ENCODE measurements at places on chromosomes 12 and 14.

- DNase-seq: no peak
These were observed 21.1 kb upstream of the SCARB1 start for GRCh38 chr12:124884587-124885438.

- no peak for DNase-seq
These were observed 88.3 kb downstream of the RPS29 start for GRCh38 chr14:49497725-49498348.

DNA sequence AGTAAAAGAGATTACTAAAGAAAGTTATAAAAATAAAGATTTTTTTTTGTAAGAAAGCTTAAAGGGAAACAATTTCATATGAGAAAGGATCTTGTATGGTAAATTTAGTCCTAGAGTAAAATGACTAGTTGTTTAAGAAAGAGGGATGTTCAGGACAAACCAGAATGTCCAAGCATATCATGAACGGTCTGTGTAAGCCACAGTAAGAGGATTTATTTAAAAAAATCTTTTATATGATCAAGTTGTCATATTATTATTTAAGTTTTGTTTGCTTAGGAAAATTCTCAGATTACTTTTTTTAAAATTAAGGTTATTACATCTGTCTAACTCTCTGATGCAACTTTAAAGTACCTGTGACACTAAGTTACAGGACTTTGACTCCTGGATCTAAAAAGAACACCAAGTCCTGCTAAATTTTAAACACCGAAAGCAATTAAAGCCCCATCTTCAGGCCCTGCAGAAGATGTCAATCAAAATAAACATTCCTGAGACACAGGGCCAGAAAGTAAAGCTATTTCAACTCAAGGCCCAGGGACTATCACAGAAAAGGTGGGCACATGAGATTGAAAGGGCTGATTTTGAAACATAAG, 17.3 kb upstream of the CCDC196 start:
- no peak for DNase-seq

DNA sequence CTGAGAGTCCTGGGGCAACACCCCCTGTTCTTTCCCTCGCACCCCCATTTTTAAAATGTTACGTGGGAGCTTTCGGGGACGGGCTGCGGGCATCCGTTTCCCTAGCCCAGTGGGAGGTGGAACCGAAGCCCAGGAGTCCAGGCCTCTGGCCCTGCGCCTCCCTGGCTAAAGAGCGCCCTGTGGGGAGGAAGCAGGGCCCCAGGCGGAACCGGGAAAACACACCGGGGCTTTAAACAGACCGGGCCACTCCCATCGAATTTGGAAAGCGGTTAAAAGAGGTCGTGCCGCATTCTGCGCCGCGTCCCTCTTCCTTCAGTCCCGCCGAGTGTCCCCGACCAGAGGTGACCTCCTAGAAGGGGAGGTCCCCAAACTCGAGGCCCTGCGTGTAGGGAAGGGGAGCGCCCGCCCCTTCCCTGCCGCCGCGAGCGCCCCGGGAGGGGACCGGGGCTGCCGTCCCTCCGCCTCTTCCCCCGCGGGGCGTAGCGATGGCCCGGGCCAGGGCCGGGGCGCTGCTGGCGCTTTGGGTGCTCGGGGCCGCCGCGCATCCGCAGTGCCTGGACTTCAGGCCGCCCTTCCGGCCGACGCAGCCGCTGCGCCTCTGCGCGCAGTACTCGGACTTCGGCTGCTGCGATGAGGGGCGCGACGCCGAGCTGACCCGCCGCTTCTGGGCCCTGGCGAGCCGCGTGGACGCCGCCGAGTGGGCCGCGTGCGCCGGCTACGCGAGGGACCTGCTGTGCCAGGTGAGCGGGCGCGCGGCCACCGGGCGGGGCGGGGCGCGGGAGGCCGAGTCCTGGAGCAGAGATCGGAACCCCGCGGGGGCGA, at the start of gene HHIPL1:
Gene HHIPL1 (plus strand): TSS at position 407 of the 822 bp plus-strand sequence. CDS start 79 bp downstream, at position 486.
- no peak for DNase-seq

DNA sequence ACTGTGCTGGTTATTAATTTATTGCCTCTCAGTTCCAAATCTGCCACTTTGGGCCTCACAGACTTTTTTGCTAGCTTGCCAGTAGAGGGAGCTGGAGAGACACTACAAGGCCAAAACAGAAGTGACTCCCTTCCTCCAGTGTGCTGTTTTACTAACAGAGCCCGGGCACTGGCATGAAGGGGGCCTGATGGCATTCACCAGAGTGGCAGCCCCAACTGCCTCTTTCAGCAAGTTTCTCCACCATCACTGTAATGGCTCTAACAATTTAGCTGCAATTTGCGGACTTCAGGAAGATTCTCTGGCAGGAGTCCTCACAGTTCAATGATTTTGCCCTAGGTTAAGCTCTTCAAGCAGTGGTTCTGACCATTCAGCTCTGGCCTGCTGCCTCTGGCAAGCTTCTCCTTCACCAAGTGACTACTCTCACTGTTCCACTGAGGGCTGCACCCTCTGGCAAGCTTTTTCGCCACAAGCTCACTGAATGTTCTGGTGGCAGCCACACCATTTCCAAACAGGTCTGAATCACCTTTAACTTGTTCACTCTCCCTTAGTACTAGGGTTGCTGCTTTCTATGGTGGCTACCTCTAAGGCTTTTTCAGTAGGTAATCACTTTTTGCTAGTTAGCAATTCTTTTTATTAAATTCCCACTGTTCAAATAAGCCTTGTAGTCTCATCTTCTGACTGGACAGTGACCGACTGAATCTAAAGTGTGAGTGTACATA, 104.9 kb downstream of the ZC3H14 start:
- peak; percentile 70 for DNase-seq

DNA sequence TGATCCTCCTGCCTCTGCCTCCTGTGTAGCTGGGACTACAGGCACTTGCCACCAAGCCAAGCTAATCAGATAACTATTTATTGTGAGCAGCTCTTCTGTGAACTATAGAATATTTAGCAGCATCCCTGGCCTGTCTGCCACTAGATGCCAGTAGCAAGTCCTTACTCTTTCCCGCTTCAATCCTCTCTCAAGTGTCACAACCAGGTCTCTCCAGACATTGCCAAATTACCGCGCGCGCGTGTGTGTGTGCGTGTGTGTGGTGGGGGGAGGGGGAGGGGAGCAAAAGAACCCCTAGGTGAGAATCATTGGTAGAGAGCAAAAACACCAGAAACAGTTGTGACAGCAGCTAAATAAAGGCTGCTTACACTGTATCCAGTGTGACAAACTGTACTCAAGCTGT, 49.9 kb downstream of the PPP2R5E start:
- no peak for DNase-seq

DNA sequence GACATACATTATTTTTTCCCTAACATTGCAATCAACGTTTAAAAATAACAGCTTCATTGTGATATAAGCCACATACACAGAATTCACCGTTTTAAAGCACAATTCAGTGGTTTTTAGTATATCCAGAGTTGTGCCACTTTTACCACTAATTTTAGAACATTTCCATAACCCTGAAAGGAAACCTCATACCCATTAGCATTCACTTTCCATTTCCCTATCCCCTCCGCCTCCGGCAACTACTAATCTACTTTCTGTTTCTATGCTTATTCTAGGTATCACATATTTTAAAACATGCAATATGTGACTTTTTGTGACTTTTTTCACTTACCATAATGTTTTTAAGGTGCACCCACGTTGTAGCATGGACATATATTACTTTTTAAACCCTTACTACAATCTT, 55.6 kb upstream of the ISM2 start:
- DNase-seq: no peak

DNA sequence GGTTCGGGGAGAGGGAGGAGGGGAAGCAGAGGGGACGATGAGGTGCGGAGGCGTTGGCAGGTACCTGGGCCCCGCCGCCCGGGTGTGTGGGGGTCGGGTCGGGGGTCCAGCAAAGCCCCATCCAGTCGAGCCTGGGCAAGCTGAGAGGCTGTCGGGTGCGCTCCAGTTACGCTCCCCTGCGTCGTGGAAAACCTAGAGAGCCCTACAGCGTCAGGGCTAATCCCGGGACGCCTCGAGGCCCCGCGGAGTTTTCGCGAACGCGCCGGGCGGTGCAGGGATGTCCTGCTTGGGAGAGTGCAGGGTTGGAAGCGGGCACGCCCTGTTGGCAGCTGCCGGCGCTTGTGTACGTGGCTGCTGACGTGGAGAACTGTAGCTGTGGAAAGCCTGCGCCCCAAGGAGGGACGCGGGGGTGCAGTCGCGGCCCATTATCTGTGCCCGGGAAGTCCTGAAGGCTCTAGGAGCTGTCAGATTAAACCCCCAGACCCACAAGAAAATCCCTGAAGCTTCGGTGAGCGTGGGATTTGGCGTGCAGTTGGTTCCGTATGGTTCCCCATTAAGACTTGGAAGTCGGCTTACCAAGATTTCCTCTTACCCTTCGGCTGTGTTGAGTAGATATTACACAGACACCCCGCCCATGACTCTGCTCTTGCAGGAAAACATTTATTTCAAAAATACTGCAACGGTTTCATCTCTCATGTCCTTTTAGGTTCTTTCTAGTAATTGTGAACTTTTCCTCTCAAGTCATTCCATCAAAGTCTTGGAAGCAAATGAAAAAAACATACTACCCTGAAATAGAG, 11.3 kb upstream of the SLC38A2 start:
- DNase-seq: peak; percentile 74

- DNase-seq: no peak
These were observed 759 bp upstream of the ACVR1B start for GRCh38 chr12:51950682-51951198.

DNA sequence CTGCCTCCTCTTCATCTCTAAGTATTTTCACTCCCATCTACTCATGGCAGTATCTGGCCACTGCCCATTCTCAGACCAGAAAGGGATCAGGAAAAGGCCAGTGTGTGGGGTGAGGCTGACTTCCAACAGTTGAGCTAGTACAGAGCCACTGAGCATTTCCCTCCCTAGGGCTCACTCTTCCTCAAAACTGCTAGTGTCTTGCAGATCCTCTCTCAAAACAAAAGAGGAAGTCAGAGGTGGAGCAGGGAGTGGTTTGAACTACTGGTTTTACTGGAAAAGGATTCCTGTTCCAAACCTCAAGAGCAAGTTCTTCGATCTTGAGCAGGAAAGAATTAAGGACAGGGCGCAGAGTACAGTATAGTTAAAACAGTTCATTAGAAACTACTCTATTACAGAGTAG, 11.7 kb upstream of the RNASE10 start:
- DNase-seq: no peak

- DNase-seq: no peak
These were observed 1049.2 kb downstream of the AACS start for GRCh38 chr12:126114441-126114840.

- DNase-seq: peak; percentile 89
These were observed 44.2 kb downstream of the LGMN start for GRCh38 chr14:92704036-92704804.
